D721Med (cell line): ENCODE measurements at places on chromosomes 6 and 20.

- DNase-seq: no peak
Observed at GRCh38 chr6:48567016-48567415, 456.0 kb upstream of the PTCHD4 start.

DNA sequence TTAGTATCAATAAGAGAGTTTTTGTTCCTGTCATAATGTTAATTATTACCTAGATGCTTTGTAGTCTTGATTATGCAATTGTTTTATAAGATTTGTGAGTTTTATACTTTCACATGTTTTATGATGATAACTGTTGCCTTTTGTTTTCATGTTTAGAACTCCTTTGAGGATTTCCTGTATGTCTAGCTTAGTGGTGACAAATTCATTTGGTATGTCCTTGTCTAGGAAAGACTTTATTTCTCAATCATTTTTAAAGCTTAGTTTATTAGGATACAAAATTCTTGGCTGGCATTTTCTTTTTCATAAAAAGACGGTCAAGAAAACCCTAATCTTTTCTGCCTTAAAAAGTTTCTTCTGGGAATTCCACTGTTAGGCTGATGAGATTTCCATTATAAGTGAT, 849.9 kb upstream of the EYS start:
- no peak for DNase-seq

DNA sequence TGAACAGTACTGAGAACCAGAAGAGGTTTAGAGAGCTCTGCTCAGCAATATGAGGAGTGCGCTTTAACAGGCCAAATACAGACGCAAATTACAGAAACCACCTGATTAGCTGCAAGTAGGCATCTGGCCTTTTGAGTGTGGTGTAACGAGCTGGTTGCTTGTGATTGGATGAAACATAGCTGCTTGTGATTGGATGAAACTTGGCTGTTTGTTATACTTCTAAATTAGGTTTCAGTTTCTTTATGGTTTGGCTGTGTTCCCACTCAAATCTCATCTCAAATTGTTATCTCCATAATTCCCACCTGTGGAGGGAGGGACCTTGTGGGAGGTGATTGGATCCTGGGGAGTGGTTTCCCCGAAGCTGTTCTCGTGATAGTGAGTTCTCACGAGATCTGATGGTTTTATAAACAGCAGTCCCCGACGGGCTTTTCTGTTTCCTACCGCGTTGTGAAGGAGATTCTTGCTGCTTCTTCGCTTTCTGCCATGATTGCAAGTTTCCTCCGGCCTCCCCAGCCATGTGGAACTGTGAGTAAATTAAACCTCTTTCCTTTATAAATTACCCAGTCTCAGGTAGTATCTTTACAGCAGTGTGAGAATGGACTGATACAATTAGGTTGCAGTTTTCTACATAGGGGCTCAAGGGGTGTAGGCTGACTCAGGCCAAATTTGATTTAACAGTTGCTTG, 655.9 kb upstream of the MAN1A1 start:
- no peak for DNase-seq

DNA sequence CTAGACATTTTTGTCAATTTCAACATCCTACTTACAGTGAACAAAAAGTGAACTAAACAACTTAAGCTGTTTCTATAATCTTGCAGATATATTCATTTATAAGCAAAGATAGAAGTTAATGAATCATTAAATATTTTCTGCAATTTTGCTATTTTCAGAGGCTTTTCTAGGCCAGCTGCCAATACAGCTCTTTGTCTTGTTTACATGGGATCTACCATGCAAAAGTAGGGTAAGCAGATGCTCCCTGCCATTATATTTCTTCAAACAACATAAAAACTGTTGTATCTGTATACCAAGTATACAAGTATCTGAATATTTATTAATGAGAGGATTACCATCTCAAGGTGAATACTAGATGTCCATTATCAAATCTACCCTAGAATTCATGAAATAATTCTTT, 15.4 kb downstream of the PNISR start:
- DNase-seq: no peak
